D721Med (cell line): ENCODE measurements at places on chromosomes 5 and 9.

- DNase-seq: no peak
Measured at GRCh38 chr9:108423433-108423832, 432.4 kb downstream of the ACTL7B start.

- no peak for DNase-seq
Measured at GRCh38 chr9:20570756-20571155, 51.5 kb downstream of the MLLT3 start.

DNA sequence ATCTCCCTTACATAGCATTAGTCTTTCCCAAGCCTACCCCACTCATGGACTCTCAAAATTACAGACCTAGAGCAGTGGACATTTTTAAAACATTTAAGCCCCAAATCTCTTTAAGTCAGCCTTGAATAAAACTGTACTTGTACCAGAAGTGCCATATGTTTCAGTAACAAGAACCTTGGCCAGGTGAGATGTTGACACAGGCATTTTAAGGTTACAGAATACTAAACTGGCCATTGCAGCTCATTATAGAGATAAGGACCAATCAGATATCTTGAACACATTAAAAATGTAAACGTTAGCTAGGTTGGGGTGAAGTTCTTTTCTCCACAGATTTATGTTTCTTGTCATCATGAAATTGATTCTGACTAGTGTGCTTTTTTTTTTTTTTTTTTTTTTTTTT, 103.8 kb upstream of the MIER3 start:
- no peak for DNase-seq

- no peak for DNase-seq
Measured at GRCh38 chr9:133285252-133285775, 10.3 kb upstream of the ABO start.
